NCI-H1436 (cell line): ENCODE measurements at places on chromosomes 5 and 9.

GRCh38 chr5:139760066-139761056, 35.2 kb upstream of the PSD2 start:
- no peak for DNase-seq

DNA sequence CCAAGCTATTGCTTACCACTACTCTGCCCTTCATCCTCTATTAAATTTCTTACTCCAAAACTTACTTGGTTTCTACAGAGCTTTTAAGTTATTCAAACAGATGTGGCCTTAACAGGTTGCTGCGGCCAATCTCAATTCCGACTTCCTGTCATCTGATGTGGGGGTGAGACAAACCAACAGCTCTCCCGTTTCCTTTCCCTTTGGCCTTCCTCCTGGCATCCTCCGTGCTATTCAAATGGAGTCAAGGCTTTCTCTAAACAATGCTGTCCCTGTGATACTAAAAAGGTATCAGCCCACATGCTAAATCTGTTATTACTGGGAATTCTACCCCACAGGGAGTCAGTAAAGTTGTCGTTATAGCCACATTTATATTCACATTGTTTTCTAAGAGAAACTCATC, 11.8 kb downstream of the RBM18 start:
- no peak for DNase-seq

- DNase-seq: no peak
Observed at GRCh38 chr5:117318528-117318927, 743.9 kb upstream of the SEMA6A start.

DNA sequence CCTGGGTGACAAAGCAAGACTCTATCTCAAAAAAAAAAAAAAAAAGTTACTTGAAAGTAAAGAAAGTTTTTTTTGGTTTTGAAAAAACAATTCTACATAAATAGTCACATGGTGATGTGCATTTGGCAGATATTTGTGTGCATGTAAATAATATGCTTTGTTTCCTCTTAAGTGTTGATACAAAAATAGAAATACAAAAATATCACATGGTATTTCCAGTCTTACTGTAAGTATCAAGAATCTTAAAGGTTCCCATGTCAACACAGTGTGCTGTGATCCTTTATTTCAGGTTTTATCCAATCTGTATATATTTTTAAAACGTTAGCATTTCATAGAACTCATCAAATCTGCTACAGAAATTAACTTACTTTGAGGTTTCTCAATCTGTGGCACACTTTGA, 521.9 kb downstream of the TLE4 start:
- no peak for DNase-seq

GRCh38 chr9:129567842-129568559, 52.9 kb downstream of the C9orf50 start:
- no peak for DNase-seq

- DNase-seq: no peak
Observed at GRCh38 chr5:100550531-100551051, 15.4 kb downstream of the FAM174A start.

- DNase-seq: no peak
Observed at GRCh38 chr5:122788996-122789395, 14.1 kb downstream of the SNX2 start.

DNA sequence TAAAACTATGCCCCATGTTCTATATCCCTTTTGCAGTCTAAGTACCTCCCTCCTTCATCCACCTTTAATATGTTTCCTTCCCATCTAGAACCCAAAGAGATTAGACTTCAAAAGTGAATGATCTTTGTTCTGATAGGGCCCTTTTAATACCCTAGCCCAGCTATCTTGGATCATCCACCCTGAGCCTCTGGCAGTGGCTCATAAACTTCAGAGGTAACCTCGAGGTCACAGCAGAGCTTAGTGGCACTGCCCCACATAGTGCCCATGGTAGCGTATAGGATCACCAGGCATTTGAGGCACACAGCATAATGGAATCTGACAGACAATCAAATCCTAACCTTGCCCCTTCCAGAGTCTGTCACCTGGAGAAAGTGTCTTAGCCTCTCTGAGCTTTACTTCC, 15.8 kb downstream of the ADRB2 start:
- DNase-seq: no peak

GRCh38 chr5:111238431-111239225, 14.4 kb downstream of the CAMK4 start:
- DNase-seq: no peak

GRCh38 chr5:136769900-136770684, 404.7 kb upstream of the TRPC7 start:
- peak; percentile 39 for DNase-seq

GRCh38 chr5:149740866-149741459, 10.9 kb downstream of the PPARGC1B start:
- no peak for DNase-seq

GRCh38 chr5:51860532-51861018, 477.3 kb downstream of the ISL1 start:
- no peak for DNase-seq

- no peak for DNase-seq
Observed at GRCh38 chr9:109253637-109254284, 67.1 kb downstream of the EPB41L4B start.

DNA sequence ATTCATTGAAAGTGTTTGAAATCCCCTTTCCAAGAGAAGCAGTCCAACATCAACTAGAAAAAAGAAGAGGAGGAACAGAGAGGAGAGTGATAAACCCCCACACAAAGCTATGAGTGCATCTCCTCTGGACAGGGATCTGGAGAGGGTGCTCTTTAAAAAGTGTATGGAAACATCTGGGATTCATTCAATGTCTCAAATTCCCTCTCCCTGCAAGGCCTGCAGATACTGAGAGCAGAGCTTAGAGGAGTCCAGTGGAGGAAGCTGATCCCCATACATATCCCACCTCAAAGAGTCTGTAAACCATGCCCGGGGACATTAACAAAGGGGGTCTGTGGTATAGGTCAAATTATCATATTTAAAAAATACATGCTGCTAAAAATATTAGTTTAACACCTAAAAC, 2.2 kb downstream of the SPOCK1 start:
- DNase-seq: no peak

DNA sequence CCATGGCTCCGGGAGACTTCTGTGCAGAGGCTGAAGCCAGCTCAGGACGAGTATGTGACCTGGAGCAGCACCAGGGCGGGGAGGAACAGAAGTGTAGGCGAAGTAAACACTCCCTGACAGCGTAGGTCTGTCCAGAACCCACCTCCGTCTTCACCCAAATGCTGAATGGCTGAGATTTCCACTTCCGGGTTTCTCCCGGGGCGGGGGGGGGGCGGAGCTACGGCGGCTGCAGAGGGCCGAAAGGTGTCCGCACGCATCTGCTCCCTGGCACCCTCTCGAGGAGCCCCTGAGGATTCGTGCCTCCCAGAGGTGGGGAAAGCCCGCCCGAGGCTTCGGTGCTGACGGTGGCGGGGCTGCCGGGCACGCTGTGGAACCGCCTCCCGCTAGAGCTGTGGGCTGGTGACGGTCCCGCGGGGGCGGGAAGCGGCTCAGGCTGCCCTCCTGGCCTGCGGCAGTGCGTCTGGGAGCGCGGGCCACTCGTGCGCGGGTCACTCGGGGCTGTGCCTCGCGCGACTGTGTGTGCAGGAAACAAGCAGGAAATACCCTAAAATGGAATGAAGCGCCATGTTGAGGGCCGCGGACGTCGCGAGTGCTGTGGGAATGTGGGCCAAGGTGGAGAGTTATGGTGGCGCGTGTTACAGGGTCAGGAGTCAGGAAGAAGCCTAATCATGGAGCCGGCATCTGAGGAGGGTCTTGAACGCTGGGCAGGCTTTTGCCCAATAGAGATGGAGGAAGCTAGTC, 1425.4 kb downstream of the FOXD4L5 start:
- no peak for DNase-seq

DNA sequence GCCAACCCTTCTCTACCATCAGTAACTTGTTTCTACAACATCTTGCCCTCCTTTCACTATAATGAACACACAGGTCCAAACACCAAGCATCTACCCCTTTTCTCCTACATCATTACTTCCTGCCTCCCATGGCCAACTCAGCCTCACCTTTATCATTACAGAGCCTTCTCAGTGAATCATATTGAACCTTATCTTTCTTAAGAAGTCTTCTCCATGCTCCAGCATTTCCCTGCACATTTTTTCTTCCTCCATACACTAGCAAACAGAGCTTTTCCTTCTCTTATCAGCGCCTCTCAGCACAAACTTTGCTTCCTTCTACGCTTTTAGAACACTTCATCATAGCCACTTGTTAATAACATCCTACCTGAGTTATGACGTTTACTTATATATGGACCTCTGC, 148.2 kb downstream of the ARL15 start:
- no peak for DNase-seq

- DNase-seq: no peak
Observed at GRCh38 chr9:123321616-123322272, 34.3 kb upstream of the CRB2 start.

GRCh38 chr9:94839398-94839797, 112.9 kb downstream of the AOPEP start:
- no peak for DNase-seq

DNA sequence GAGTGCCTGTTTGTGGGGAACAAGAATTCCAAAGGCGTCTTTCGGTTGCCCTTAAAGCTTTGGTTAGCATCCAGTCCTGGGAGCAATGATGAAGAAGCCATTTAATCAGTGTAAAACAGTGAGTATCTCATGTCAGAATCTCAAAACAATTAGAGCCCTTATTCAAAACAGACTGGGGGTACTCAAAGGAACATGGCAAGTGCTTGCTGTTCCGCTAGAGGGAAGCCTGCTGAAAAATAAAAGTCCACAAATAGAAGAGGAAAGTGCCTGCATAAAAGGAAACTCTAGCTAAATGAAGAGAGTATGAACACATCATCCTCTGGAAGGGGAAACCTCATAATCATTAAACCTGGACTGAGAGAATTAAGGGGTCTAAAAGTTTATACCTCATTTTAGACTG, 26.4 kb downstream of the FBXL7 start:
- DNase-seq: no peak

GRCh38 chr5:113344973-113345940, 89.5 kb downstream of the TSSK1B start:
- no peak for DNase-seq

DNA sequence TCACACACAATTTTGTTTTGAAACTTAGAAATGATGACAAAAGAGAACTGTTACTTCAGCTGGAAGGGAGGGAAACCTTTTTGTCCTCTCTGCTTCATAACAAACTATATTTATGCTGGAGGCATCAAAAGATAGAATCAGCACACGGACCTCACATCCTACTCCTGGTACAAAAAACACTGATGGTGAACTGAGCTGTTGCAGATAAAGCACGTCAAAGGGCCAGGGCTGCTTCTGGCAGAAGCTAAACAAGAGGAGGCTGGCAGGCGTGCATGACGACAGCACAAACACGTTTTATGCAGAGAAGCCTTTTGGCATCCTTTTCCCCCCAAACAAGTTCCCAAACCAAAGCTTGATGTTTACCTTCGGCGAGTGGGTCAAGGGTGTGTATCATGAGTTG, 169.6 kb downstream of the SLC24A2 start:
- DNase-seq: no peak

DNA sequence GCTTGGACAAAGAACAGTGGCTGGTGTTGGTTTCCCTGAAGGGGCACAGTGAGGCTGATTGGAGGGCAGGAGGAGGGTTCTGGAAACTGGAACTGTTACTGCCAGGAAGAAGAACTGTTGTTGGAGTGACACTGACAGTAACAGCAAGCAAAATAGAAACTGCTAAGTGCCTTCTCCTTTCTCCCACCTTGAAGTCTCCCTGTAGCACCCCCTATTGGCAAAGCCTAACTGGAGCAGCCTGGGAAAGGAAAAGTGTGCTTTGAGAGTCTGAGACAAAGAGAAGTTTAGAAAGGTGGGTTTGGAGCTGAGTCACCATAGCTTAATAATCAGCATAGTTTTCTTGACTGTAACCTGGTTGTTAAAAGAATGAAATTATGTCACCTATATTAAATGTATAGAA, 2.5 kb upstream of the TMEM174 start:
- DNase-seq: no peak

- no peak for DNase-seq
Observed at GRCh38 chr5:33361781-33362180, 79.0 kb upstream of the TARS1 start.

GRCh38 chr5:157956271-157956885, 97.4 kb upstream of the CLINT1 start:
- no peak for DNase-seq

GRCh38 chr9:78543353-78543752, 246.4 kb downstream of the PSAT1 start:
- no peak for DNase-seq

- no peak for DNase-seq
Observed at GRCh38 chr9:94948567-94949235, 222.2 kb downstream of the AOPEP start.

DNA sequence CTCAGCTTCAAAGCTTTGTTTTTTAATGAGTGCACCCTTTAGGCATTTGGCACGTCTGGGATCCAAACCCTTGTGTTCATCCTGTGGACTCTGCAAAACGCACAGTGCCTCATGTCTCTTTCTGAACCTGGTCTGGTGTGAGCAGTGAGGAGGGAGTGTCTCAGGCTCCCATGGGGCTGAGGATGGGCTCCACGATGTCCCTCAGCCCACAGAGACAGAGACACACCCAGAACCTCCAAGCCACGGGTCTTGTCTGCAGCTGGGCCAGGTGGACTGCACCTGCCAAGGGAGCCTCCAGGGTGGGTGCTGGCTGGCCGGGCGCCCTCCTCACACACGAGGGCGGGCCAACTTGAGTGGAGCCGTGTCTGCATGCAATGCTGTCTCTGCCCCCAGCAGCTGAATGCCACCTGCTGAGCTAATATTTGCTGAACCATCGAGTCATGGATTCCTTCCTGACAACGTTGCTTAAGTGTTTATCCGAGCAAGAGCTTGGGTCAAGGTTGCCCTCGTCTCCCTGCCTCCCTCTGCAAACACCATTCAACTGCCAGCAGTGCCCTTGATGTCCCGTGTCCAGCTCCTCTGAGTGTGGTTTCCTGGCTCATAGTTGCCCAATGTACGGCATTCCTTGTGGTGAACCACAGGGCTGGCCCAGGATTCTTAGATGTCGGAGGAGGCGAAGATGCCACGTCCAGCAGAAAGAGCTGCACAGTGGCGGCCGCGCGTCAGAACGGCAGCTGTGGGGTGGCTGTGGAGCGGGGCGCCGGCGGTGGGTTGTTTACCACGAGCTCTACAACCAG, 31.4 kb upstream of the LPCAT1 start:
- no peak for DNase-seq

DNA sequence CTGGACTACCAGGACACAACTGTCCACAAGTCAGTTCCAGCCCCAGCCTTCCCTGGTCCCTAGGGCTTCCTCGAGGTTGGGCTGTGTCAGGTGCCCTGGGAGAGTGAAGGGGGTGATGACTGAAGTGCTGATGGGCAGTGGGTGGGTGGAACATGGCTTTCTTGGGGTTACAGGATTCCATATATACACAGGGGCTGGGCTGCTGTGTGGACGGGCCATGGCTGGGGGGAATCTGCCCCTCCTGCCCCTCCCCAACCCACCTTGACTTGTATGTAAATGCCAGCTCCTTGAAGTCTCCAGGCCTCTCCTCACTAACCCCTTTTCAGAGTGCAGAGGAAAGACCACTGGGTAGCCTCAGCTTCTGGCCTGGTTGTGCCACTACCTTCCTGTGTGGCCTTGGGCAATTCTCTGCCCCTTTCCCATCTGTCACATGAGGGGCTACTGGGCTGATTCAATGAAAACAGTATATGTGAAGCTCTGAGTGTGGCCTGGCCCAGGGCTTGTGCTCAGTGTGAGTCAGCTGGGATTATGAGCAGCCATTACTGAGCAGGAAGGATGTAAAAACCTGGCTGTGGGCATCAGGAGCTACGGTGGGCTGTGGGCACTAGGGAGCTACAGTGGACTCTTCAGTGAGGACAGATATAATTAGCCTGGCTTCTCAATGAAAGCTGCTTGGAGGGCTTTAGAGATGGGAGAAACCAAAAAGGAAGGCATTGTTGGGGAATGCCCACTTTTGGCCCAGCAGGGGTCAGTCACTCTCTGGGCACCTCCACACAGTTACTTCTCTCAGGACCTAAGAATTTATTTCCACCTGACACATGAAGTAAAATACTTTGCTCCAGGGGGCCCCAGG, 23.3 kb downstream of the PITX1 start:
- no peak for DNase-seq
